ENCODE measurements at places on chromosomes 3 and 15. TPM values are rescaled to one million over a fixed set of nuclear protein-coding genes. Genes with fewer than 3 reads are reported as not detected.

GRCh38 chr3:35064761-35065160, 574.6 kb upstream of the ARPP21 start:
- DNase-seq: no peak

- DNase-seq: no peak
These were observed 419.9 kb upstream of the RARB start for GRCh38 chr3:25007974-25008658.

- DNase-seq: no peak
These were observed 42.9 kb upstream of the CADPS start for GRCh38 chr3:62918131-62918530.

DNA sequence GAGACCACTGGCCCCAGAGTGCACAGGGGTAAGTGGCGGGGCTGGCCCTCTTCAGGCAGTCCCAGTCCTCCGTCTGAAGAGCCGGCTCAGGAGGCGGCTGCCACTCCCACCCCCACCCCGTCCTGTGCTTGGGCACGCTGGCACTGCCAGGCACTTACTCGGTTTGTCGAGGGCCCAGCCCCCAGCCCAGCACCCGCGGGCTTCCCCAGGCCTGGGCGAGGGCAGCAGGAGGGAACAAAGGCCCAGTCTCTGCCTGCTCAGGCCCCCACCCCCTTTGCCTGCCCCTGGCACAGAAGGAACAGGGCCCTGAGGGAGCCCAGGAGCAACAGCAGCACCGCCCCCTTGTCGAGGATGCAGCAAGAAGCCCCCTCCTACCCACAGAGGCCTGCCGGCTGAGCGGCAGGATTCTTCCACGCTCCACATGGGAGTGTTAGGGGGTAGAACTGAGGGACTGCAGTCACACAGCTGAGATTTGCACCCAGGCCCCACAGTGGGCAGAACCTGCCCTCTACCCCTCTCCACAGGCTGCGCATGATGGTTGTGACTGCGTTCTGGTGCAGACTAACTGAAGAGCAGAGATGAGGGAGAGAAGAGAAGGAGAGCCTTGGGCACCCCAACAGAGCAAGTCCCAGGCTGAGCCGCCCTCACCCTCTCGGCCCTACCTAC, 8.9 kb downstream of the DUSP7 start:
- DNase-seq: no peak

The SCAANT1 gene
- 0.53 TPM for polyA plus RNA-seq

GRCh38 chr3:123098426-123099330, 31.9 kb downstream of the PDIA5 start:
- DNase-seq: no peak

- no peak for DNase-seq
These were observed 376.2 kb downstream of the ZBTB20 start for GRCh38 chr3:114770874-114771273.

- DNase-seq: no peak
These were observed 40.5 kb downstream of the PGPEP1L start for GRCh38 chr15:98967096-98967495.

DNA sequence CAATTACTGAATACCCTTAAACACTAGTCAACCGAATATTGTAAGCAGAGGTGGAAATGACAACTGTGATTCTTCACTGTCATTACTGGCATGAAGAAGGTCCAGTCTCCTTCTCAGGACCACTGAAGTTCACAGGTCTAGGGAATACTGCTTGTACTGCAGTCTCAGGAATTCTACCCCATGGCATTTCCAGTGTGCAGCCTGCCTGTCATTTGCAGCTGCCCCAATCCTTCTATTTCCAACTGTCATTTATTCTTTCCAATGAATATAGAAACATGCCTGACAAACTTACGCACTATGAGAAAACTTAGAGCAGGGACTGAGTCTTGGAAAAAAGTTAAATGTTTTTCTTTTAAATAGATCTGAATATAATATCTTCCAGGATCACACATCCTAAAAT, 308.0 kb upstream of the THBS1 start:
- DNase-seq: no peak

The CHRD gene
- polyA plus RNA-seq: 8.9 TPM

DNA sequence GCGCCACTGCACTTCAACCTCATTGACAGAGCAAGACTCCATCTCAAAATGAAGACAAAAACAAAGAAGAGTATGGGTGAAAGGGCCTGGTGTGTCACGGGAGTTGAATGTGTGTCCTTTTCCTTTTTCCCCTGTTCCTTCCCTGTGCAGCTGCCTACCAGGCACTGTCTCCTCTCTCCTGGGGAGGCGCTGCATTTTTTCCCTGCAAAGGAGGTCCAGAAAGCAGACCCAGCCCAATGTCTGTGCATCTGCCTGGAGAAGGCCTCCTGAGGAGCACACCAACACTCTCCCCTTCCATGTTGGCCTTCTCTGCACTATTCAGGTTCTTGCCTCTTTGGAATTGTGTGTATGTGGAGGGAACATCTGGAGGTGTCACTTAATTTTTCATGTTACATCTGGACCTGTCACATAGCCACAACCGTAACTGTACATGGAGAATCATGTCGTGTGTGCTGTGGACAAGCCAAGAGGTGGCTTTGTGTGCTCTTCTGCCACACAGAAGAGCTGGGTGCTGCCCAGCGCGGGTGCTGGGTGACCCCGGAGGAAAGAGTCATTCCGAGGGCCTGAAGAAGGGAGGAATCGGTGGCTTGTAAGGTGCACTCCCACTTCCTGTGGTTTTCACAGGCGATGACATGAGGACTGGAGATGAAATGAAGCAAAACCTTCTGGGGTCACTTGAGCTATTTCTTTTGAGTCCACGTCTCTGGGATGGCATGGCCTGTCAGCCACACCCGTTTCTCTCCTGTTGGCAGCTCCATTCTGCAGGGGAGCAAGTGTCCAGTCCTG, 46.5 kb upstream of the CGNL1 start:
- DNase-seq: no peak

- DNase-seq: no peak
These were observed 124.1 kb downstream of the NR2E3 start for GRCh38 chr15:71934446-71934845.

GRCh38 chr3:58084788-58085543, 76.7 kb downstream of the FLNB start:
- DNase-seq: no peak

DNA sequence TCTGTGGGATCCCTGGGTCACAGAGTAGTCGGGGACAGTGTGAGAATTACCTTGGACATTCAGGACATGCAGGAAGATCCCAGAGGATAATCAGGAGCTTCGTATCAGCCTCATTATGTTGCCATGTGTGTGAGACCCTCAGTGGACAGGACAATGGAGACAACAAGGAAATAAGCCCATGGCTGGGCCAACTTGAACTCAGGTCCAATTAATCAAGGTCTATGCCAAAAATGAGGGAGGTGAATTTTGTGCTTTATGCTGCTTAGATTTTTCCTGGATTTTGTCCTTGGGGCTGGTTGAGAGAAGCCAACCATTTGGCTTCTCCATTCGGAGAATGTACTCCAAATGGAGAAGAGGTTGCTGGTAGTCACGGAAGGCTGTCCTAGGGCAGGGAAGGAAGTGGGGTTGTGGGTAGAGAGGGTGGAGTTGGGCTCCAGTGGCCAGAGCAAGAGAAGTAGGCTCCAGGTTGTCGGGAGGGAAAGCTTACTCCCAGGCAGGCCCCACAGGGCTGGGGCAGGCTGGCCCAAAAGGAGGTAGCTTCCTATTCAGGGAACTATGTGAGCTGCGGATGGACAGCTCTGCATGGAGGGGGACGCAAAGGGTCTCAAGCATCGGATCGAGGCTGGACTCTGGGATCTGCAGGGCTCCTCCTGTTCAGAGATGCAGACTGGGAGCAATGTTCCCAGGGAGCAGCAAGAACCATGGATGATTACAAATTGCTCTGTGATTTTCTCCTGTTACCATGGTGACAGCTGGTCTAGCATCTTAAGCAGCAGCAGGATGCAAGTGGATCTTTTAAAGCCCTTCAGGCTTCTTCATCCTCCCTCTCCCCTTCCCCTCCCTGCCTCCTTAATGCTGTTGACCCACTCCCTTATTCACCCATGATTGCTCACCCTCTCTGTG, 91.1 kb downstream of the WNT7A start:
- DNase-seq: no peak

GRCh38 chr3:9615003-9615628, 34.2 kb upstream of the MTMR14 start:
- DNase-seq: no peak

DNA sequence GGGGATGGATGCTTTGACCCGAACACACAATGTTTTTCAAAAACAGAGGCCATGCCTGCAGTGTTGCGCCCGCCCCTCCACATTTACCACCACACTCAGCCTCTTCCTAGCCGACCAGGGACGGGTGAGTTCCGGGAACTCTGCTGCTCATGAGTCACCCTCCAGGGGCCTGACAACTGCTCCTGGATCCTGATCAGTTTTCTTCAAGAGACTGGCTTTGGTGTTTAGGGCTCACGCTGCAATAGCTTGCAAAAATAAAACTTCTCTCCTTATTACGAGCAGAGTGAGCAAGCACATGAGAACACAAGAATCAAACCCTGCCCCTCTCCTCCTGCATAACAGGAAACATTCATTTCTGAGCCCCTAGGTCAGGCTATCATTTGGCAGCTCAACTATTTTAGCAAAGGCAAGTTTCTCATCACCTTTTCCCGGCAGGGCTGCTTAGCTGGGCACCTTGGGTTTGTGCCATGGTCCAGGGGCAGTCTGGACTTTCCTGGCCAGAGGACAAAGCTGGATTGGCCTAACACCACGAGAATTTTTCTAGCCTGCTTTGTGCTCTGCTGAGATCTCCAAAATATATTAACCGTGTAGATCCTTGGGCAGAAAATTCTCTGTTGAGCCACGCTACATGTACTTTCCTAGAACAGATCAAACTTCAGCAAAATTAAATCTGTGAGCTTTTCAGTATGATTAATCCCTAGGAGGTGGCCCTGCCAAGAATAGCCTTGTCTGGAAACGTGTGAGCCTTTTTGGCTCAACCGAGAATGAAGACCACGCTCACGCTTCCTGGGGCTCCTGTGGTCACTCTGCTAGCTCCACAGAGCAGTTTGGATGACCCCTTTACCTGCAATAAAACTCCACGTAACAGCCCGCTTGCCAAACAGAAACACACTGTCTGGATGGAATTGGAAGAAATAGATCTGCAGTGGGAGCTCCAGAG, 52.7 kb upstream of the SPATA12 start:
- no peak for DNase-seq

GRCh38 chr3:45593708-45594601, 596 bp upstream of the LIMD1 start:
- DNase-seq: no peak

The NAALADL2 gene
- 18.2 TPM for polyA plus RNA-seq

Measured in right renal cortex interstitium (tissue), 3 donors.